ENCODE measurements at places on chromosomes 12 and 14.

- no peaks in the 10 kb centered on the region for H3K4me1 ChIP-seq
- H3K27ac ChIP-seq = no peak overlapping the region
- DNase-seq = no peak
Measured at GRCh38 chr14:53538316-53538881, 385.3 kb upstream of the DDHD1 start.

- H3K27me3 ChIP-seq = no peaks in the 10 kb centered on the region
- no peak overlapping the region for H3K27ac ChIP-seq
- H3K36me3 ChIP-seq = peaks cover 25% of the 10 kb centered on the region
- H3K4me1 ChIP-seq = peaks cover 19% of the 10 kb centered on the region
- DNase-seq = no peak
- no peak overlapping the region for H3K4me3 ChIP-seq
Measured at GRCh38 chr14:22897357-22897756, 14.3 kb downstream of the REM2 start.

GRCh38 chr14:34507459-34507858 lies 32.0 kb downstream of the EAPP start:
- no peak overlapping the region for H3K4me3 ChIP-seq
- DNase-seq = no peak
- H3K27me3 ChIP-seq = no peaks in the 10 kb centered on the region
- no peaks in the 10 kb centered on the region for H3K4me1 ChIP-seq

DNA sequence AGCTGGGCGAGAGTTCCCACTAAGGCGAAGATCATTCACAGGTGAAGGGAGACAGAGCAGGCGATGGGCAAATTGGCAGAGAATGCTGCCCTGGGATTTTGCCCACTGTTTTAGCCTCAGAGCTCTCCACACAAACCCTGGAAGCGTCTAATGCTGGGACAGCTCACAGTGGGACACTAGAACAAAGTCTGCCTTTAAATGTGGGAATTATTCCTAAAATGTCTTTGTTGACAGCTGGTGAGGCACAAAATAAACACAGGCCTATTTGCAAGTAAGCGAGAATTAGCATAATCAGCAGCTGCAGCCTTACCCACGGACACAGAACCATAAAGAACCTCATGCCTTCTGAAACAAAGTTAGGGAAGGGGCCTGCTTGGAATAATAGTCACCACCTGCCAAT lies 824.5 kb downstream of the AACS start:
- H3K36me3 ChIP-seq = no peaks in the 10 kb centered on the region
- no peak overlapping the region for H3K27ac ChIP-seq
- no peaks in the 10 kb centered on the region for H3K27me3 ChIP-seq

- DNase-seq = no peak
- no peak overlapping the region for H3K4me3 ChIP-seq
- H3K4me1 ChIP-seq = no peaks in the 10 kb centered on the region
- H3K36me3 ChIP-seq = no peaks in the 10 kb centered on the region
- no peaks in the 10 kb centered on the region for H3K27me3 ChIP-seq
Measured at GRCh38 chr12:88638966-88639760, 58.9 kb upstream of the KITLG start.

GRCh38 chr14:52429451-52429850 lies 115.3 kb downstream of the PTGER2 start:
- no peaks in the 10 kb centered on the region for H3K27me3 ChIP-seq
- peaks cover 43% of the 10 kb centered on the region for H3K36me3 ChIP-seq
- H3K27ac ChIP-seq = no peak overlapping the region
- DNase-seq = no peak

Measured in activated naive CD4-positive, alpha-beta T cell treated with anti-CD3 and anti-CD28 coated beads, Interleukin-2, amount 10 ng/mL, durations not matched to agents 7 days and 5 days (primary cell).